H9 (cell line): ENCODE measurements at places on chromosomes 4 and X.

- no peak for DNase-seq
These were observed 56.4 kb upstream of the DDX60 start for GRCh38 chr4:168374772-168375523.

- no peak for DNase-seq
These were observed 192.8 kb downstream of the SLC7A11 start for GRCh38 chr4:138049355-138049754.

GRCh38 chr4:42605264-42605663, 51.6 kb downstream of the ATP8A1 start:
- DNase-seq, result no peak

DNA sequence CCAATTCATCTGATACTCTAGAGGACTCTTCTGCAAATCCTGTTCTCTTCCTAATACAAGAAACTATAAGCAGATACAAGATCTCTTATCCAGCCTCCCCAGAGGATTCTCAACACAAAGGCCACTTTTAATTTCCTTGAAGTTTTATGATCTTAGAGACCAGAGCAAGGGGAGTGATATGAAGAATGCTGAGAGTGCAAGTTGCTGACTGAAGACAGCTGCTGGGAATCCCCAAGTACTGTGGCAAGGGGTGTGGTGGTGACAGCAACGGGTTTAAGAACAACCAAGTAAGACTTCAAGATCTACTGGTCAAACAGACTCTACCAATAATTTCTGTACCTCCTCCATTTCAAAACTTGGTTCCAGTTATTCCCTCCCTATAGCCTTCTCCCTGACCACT, 7.0 kb downstream of the AMMECR1 start:
- no peak for DNase-seq

DNA sequence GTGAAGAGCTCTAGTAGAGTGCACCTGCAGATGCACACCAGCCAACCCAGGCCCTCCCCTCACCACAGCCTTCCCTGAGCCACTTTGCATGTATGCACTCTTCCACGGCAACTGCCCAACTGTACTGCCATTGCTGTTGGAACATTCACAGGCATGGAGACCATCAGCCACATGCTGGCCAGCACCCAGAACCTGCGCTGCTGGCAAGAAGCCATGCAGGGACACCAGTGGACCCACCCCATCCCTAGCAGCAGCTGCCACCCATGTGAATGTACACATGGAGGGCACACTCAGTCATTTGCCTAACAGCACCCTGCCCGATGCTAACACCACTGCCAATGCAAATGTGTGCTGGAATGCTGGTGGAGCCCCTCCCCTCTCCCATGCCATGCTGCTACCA, 35.6 kb downstream of the FAM47B start:
- DNase-seq, result no peak

- no peak for DNase-seq
These were observed 21.5 kb downstream of the FAM9C start for GRCh38 chrX:13022926-13023325.
